Activated CD4-positive, CD25-positive, alpha-beta regulatory T cell treated with anti-CD3 and anti-CD28 coated beads, Interleukin-2, amount 50 U/mL, for 24 hours (primary cell): ENCODE measurements at places on chromosomes 12 and 14.

DNA sequence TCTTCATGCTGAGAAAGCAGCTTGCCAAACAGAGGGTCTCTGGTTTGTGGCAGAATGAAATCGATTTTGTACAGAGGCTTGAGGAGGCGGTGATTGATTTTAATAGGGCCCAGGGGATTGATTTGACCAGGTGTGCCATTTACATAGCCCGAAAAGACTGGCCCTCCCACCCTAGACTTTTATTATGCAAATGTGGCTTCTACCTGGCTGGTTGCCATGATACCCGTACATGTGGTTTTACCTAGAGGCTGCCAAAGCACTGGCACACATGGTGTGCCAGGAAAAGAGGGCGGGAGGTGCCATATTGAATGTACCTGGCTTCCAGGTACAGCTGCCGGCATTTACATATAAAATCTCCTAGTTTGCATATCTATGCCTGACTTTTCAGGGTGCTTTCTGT lies 18.0 kb upstream of the GUCY2C start:
- no peak for ATAC-seq

DNA sequence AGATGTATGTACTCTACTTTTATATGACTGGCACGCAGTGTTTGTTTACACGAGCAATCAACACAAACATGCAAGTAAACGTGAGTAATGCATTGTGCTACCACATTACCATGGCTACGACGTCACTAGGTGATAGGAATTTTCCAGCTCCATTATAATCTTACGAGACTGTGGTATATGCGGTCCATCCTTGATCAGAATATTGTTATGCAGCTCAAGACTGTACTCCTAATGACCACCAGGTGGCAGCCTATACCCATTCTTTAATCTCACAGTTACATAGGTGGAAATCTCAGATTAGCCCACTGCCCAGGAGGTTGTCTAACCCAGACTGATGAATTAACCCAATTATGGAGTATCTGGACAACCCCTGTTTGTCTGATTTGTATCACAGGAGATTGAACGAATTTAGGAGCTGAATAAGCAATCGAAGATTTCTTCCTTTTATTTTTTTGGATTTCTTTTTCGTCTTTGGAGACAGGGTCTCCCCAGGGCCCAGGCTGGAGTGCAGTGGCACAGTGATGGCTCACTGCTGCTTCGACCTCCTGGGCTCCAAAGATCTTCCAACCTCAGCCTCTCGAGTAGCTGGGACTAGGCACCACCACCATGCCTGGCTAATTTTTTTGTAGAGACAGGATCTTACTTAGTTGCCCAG lies 8.7 kb upstream of the TESPA1 start:
- peak; percentile 81 for ATAC-seq

- no peak for ATAC-seq
Observed at GRCh38 chr14:89399594-89400068, 17.4 kb downstream of the FOXN3 start.

DNA sequence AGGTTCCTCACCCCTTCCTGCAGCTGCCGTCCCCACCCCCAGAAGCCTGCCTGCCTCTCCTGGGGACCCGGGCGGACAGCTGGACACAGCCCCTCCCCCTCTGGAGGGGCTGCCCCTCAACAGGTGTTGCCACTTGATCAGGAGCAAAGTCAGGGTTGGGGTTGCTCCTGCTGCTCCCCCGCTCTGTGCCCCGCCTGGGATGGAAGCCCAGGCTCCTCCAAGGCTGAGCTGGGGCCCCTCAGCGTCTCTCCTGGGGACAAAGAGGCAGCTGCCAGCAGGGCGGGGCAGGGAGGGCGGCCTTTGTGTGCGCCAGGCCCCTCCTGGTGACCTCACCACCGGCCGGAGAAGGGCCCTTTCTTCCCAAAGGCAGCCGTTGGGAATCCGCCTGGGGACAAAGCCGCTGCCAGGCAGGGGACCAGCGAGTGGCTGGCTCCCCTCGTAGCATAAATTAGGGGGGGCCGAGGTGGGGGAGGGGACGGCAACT lies 13.7 kb downstream of the TRMT61A start:
- no peak for ATAC-seq

DNA sequence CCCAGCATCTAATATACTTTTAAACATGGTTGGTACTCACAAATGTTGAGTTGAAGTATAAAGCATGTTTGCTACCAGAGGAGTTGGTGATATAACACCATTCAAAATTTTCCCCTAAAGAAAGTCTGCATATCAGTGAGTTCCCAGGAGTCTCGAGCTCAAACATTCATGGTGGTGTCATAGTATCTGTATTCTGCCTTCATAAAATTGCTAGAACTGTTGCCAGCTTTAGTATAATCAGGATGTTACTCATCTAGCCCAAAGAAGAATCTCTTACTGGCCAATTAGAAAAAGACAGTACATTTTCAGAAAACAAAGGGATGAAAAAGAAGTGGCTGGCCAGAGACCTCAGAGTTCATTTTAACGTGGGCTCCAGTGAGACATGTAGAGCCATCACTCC lies 374.7 kb downstream of the KCNH5 start:
- ATAC-seq: no peak

GRCh38 chr12:119988472-119989360 lies at the start of gene BICDL1:
TSS of gene BICDL1 (plus strand) at chr12:119989236. CDS start at chr12:119989869, 633 bp downstream.
- ATAC-seq: peak; percentile 89

- ATAC-seq: no peak
Observed at GRCh38 chr12:72717036-72717435, 444.9 kb downstream of the TRHDE start.

DNA sequence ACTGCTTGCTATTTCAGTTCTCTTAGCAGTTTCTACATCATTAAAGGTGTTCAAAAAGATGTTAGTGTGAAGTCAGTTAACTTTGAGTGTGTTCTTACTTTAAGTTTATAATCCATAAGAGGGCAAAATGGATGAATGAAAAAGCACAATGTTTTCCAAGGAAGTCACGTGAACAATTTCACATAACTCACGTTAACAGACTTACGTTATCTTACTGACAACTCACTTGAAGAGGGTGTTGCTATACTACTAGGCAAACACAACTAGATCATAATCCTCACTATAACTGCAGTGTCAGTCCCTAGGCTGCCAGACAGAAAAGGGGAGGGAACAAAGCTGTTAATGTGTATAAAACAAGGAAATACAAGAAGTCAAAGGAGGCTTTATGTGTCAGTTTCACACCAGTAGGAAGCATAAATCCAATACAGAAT lies 6.4 kb downstream of the SLC2A13 start:
- ATAC-seq: no peak

GRCh38 chr12:56339158-56339422 lies 406 bp downstream of the IL23A start:
- ATAC-seq: no peak

DNA sequence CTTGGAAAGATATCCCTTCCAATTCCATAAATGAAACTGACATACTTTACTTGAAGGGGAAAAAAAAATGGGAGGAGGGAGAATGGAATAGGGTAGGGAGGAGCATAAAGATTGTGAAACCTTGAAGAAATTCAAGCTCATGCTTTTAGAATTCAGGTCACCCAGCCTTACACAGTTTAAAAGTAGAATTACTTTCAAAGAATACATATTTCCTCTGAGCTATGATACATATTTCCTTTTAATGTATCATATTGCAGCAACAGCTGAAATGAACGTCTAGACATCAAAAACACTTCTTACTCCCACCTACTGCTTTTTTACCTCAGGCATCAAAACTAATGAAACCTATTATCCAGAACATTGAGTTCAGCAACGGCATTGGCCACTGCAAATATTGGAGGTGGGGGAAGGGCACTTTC lies 156.0 kb downstream of the MED13L start:
- ATAC-seq: peak; percentile 39

DNA sequence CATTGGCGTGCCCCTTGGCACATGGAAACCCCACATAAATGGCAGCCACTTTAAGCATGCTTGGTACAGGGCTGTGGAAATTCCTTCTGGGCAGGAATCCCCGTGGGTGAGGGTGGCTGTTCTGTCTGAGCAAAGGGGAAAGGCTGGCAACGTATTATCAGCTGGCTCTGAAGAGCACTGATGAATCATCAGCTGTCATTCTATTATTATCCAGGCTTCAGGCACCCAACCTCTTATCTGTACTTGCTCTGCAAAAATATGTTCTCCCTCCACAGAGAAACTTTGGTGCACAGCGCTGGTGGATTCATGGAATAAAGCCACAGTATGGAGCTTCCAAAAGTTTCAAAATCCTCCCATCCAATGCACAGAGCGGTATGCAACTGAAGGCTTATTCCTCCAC lies 167.1 kb downstream of the TBX5 start:
- no peak for ATAC-seq

GRCh38 chr12:15679151-15679550 lies 110.0 kb downstream of the EPS8 start:
- ATAC-seq: no peak

GRCh38 chr14:59028476-59029202 lies 159.8 kb upstream of the DAAM1 start:
- ATAC-seq: no peak

DNA sequence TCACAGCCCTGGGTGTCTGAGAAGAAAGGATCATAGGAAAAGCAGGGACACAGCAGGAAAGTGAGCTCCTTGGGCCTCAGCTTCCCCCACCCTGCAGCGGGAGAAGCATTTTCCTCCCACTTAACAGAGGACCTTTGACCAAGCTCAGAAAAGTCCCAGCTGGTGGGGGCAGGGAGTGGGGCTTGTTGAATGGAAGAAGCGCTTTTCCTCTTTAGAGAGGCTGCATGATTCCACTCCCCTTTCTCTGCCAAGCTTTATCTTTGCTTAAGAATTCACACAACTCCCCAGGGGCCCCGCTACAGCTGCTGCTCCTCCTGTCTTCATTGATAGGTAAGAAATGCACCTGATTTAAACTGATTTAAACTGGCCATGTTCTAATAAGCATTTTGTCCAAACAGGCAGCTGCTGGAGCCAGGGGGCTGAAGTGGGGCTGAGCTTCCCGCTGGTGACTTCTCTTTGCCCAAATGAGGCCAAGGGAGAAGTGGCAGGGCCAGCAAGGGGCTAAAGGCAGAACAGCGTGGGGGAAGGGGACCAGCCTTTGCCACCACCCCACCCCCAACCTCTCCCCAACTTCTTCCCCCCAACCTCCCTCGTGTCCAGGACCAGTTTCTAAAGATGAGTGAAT lies 1.7 kb upstream of the PAPLN start:
- no peak for ATAC-seq

- ATAC-seq: no peak
Observed at GRCh38 chr14:69023035-69023434, 43.9 kb upstream of the ACTN1 start.

DNA sequence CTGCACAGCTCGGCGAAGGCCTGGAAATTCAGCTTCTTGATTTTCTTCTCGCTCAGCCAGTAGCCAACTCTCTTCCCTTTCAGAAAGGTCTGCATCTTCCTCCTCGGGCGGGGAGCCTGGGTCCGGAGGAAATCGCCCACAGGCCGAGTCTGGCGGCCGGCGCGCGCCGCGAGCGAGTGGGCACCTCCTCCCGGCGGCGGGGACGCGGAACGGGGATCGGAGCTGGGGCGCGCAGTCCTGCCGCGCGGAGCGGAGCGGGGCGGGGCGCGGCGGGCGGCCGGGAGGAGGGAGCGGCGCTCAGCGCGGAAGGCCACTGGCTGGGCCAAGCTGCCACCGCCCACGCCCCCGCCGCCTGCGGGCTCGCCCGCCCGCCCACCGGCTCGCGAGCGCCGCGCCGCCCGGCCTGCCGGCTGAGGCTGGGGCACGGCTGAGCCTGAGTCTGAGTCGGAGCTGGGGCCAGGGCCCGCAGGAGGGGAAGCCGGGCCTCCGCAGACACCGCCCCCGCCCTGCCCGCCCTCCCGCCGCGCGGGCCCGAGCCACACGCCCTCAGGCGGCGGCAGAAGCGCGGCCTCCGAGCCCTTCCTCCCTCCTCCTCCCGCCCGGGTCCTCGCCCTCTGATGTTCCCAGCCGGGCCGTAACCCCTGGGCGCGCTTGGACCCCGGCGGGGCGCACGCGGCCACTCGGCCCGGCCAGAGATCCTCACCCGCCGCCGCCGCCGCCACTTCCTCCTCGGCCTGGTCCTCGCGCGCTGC lies 480 bp downstream of the ITPK1 start:
- peak; percentile 83 for ATAC-seq

DNA sequence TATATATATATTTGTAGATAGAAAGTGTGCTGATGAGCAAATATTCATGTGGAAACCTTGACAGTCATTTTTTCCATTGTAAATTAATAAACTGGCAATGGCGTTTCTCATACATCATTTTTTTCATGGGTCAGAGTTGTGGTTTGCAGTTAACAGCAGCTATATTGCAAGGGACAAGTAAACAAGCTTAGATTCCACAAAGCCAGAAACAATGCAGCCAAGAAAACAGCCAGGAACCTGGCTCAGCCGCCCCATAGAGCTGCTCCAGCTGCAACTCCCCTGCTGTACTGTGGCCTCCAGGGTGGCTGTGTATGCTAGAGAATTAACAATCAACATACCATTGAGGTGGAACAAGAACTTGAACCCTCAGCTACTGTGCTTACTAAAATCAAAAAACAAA lies 298.2 kb downstream of the TMEM132D start:
- ATAC-seq: no peak

GRCh38 chr14:87992346-87992717 lies 650 bp downstream of the GALC start:
- ATAC-seq: no peak
